ENCODE measurements at places on chromosomes 2 and 18. TPM values are rescaled to one million over a fixed set of nuclear protein-coding genes. Genes with fewer than 3 reads are reported as not detected.
A peak's percentile ranks its signal among the peaks of the same experiment; 100 is the strongest.

DNA sequence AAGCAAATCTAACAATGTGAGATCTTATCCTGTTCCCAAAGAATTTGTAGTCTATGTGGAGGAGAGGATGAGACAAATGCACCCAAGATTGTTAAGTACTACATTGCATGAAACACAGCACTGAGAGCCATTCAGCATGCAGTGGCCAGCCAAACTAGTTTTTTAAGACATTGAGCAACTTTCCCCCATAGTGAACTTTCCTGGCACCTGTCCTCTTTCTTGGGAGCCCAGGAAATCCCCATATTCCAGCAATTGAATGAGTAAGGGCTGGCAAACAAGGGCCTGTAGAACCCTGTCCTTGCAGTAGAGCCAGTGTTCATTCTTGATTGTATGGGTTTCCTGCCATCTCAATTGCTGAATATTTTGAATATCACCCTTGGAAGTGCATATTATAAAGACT lies 58.8 kb upstream of the FIGN start:
- H3K4me3 ChIP-seq = no peak overlapping the region
- H3K27ac ChIP-seq = no peak overlapping the region

DNA sequence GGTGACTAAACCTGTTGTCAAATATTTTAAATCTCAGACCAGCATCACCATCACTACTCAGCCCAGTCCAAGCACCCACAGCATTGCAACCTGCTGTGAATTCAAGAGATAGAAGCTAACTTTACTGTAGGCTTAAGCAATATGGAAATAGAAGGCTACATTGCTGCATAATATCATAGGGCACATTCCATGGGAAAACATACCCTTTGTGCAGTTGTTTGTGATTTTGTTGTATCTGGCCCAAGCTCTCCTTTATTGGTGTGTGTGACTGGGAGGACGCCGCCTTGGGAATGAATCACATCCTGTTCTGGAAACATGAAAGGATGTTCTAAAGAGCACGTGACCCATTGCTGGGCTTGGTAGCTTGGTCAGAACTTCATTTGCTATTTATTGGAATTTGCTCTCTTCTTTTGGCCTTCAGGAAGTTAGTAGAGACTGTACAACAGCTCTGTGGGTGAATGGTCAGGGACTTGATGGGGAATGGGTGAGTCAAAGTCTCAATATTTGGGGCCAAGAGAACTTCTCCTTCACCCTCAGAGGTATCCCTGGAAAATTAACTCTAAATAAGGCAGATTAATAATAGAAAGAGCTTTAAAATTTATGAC lies 106.8 kb upstream of the SERPINE2 start:
- H3K27me3 ChIP-seq = no peaks in the 10 kb centered on the region
- no peak for DNase-seq
- no peak overlapping the region for H3K4me3 ChIP-seq
- H3K4me1 ChIP-seq = no peaks in the 10 kb centered on the region
- no peaks in the 10 kb centered on the region for H3K36me3 ChIP-seq
- no peak overlapping the region for H3K27ac ChIP-seq

DNA sequence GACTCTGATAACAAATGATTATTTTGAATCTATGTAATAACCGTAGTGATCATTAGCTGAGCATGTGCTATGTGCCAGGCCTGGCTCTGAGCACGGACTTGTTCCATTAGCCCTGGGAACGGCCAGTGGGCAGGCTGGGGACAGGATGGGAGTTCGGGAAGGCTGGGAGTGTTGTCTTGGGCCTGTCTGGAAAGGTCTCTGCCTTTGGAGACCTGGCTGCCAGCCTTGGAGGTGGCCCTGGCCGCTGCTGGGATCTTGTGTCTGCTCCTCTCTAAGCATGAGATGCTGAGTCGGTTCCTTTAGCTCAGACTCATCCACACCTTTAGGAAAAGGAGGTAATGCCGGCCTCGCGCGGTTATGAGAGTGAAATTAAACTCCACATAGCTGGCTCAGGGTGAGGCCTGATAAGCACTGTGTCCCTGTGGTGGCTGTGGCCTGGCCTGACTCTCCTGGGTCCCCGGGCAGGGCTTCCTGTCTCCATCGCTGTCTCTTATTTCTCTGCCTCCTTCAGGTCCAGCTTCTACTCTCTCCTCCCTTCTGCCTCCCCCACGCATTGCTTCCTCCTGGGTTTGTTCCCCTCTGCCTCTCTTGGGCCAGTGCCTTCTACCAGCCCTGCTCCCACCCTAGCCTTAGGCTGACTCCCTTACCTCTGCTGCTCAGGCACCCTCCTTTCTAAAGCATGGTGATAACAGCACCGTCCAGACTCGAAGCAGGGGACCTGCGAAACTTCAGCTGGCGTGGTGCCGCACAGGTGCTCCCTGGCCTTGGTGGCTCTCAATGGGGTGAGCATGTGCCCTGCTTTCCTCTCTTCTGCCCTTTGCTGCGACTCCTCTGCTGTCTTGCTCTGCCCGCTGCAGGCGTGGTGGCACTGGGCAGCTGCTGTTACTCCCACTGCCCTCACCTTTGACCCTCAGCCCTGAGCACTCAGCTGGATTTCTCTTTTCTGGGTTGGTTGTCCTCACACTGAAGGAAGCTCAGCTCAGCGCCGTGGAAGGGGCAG lies 41.8 kb downstream of the NCK2 start:
- H3K27me3 ChIP-seq = no peaks in the 10 kb centered on the region
- no peak for DNase-seq
- H3K4me1 ChIP-seq = peaks cover 32% of the 10 kb centered on the region
- no peak overlapping the region for H3K4me3 ChIP-seq
- H3K27ac ChIP-seq = peak overlapping the region; percentile 81

DNA sequence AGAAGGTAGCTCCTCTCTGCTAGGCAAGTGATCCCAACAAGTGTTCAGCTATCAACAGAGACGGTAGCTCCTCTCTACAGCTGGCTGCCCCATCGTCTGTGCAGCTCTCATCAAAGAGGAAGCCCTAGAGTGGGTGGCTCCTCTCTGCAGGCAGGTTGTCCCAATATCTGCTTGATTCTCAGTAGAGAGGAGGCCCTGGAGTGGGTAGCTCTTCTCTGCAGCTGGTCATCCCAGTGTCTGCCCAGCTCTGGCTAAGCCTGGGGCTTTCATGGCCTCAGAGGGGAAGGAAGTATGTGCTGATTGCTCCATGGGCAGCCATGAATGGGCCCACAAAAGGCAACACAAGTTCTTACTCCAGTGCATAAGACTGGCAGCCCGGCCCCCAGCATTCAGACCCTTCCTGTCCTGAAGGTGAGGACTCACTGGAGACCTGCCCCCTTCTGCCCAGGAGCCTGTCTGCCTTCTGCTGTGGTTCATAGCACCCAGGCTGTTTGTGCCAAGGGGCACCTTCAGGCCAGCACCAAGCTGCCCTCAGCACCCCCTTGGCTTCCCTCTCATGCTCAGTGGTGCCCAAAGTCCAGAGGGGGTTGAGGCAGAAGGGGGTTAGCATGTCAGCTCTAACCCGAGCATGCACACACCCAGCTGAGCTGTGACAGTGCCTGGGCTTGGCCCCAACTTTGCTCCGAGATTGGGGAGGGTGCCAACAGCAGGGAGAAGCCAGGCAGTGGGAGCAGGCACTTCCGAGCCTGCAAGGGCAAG lies 48.9 kb downstream of the CCDC68 start:
- no peak overlapping the region for H3K27ac ChIP-seq
- no peaks in the 10 kb centered on the region for H3K27me3 ChIP-seq
- no peaks in the 10 kb centered on the region for H3K36me3 ChIP-seq

YPEL5 gene
- total RNA-seq = 14.2 TPM

DNA sequence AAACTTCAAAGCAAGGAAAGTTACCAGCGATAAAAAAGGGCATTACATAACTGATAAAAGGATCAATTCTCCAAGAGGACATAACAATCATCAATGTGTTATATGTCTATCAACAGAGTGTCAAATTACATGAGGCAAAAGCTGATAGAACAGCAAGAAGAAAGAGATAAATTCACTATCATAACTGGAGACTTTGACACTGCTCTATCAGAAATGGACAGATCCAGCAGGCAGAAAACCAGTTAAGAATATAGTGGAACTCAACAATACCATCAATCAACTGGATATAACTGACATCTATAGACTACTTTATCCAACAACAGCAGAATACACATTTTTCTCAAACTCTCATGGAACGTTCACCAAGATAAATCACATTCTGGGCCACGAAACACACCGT lies 65.0 kb downstream of the ROCK2 start:
- H3K4me1 ChIP-seq = no peaks in the 10 kb centered on the region
- peaks cover 19% of the 10 kb centered on the region for H3K36me3 ChIP-seq
- no peak overlapping the region for H3K27ac ChIP-seq
- H3K27me3 ChIP-seq = no peaks in the 10 kb centered on the region
- no peak overlapping the region for H3K4me3 ChIP-seq
- no peak for DNase-seq

- peaks cover 44% of the 10 kb centered on the region for H3K36me3 ChIP-seq
- DNase-seq = no peak
- H3K4me1 ChIP-seq = peaks cover under 1% of the 10 kb centered on the region
- H3K27ac ChIP-seq = no peak overlapping the region
- H3K4me3 ChIP-seq = no peak overlapping the region
Measured at GRCh38 chr2:96824079-96824870, 8.2 kb downstream of the CNNM3 start.

GRCh38 chr18:75433098-75433497 lies 5.6 kb upstream of the SMIM21 start:
- H3K27ac ChIP-seq = no peak overlapping the region
- no peak overlapping the region for H3K4me3 ChIP-seq
- H3K4me1 ChIP-seq = no peaks in the 10 kb centered on the region

ARPC2 gene
- total RNA-seq = 237 TPM

DNA sequence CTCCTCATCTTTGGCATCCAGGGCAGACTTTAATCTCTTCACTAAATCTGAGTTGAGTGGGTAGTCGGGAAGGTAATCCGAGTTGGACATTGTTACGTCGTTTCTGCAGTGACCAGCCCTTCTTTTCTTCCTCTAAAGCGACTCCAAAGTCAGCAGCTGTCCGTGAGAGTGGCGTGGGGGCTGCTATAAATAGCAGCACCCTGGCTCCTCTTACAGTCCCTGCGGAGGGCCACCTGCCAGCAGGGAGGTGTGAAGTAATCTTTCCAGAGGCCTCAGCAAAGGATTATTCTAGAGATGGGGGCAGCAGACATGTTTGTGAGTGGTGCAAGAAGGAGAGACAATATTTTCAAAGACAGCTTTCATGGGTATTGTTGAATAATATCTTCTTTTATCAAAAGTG lies at the start of gene ASB18:
Gene ASB18, minus strand, starts transcription at position 151 of the 400 bp plus-strand sequence. Its CDS starts 61 bp downstream, at position 90.
- H3K27me3 ChIP-seq = no peaks in the 10 kb centered on the region
- no peak for DNase-seq
- H3K36me3 ChIP-seq = no peaks in the 10 kb centered on the region
- no peak within 1 kb of the TSS for H3K4me3 ChIP-seq
- H3K4me1 ChIP-seq = no peaks in the 10 kb centered on the region

DNA sequence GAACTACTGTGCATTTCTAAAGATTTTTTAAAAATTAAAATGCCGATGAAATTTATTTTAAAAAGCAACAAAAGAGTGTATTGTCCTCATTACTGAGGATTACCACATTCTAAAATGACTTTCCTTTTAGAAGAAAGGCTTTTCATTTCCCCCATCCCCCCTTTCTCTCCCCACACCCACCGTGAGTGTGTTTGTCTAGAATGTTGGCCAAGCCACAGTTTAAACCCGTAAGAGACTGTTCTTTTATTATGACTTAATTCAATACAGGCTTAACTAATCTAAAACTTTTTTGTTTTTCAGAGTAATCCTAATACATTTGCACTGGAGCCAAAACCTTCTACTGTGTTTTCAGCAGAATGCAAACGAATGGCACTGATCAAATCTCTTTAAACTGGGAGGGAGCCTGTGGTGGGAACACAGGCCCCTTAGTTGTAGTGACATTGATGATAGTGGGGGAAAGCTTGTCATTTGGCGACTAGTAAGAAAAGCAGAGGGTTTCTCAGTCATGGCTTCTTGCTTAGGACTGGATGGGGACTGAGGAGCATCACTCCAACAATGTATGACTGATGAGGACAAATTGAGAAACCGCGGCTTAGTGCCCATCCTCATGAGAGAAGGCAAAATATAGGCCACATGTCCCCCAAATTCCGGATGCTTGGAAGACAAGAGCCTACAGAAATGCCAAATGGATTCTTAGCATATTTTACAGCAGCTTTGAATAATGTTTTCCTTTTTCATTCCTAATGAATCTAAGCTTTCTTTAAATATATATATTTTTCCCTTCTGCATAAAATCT lies 154.0 kb upstream of the SMIM21 start:
- H3K36me3 ChIP-seq = no peaks in the 10 kb centered on the region
- H3K4me1 ChIP-seq = no peaks in the 10 kb centered on the region
- H3K4me3 ChIP-seq = no peak overlapping the region

NTSR2 gene
- not detected for total RNA-seq

ABCB11 gene
- not detected for total RNA-seq

- no peak for DNase-seq
- H3K36me3 ChIP-seq = no peaks in the 10 kb centered on the region
- no peaks in the 10 kb centered on the region for H3K27me3 ChIP-seq
- no peak overlapping the region for H3K4me3 ChIP-seq
- H3K27ac ChIP-seq = no peak overlapping the region
- H3K4me1 ChIP-seq = peaks cover 6% of the 10 kb centered on the region
Measured at GRCh38 chr2:112680666-112681101, 34.9 kb downstream of the SLC20A1 start.

CCT4 gene
- total RNA-seq = 35.3 TPM

DNA sequence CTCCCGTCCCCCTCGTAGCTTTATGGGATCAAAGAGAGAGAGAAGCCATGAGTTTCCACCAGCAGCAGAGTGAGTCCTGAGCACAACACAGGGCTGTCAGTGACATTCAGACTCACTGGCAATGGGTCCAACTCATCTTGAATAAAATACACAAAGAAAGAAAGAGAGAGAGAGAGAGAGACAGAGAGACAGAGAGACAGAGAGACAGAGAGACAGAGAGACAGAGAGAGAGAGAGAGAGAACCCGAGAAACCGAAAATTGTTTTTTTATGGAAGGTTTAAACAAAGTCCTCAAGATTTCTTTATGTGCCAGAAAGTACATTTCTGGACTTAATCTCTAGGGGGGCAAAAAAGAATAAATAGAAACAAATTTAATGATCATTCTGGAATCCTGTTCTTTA lies 11.5 kb upstream of the BCL2 start:
- DNase-seq = no peak
- peaks cover 45% of the 10 kb centered on the region for H3K36me3 ChIP-seq
- H3K27me3 ChIP-seq = no peaks in the 10 kb centered on the region
- no peak overlapping the region for H3K4me3 ChIP-seq
- no peaks in the 10 kb centered on the region for H3K4me1 ChIP-seq

GRCh38 chr2:48341551-48342133 lies 188.3 kb upstream of the STON1 start:
- H3K4me1 ChIP-seq = peaks cover 7% of the 10 kb centered on the region
- DNase-seq = no peak
- peak overlapping the region; percentile 43 for H3K27ac ChIP-seq
- no peak overlapping the region for H3K4me3 ChIP-seq

- H3K36me3 ChIP-seq = no peaks in the 10 kb centered on the region
- no peaks in the 10 kb centered on the region for H3K4me1 ChIP-seq
- no peak overlapping the region for H3K4me3 ChIP-seq
- DNase-seq = peak; percentile 37
- no peaks in the 10 kb centered on the region for H3K27me3 ChIP-seq
Measured at GRCh38 chr18:12295389-12296086, 12.5 kb upstream of the TUBB6 start.

- DNase-seq = no peak
- no peak overlapping the region for H3K4me3 ChIP-seq
- H3K4me1 ChIP-seq = no peaks in the 10 kb centered on the region
- H3K27ac ChIP-seq = no peak overlapping the region
- H3K36me3 ChIP-seq = no peaks in the 10 kb centered on the region
Measured at GRCh38 chr2:110866045-110866444, 133.7 kb downstream of the ACOXL start.

DAPL1 gene
- total RNA-seq = not detected

GRCh38 chr2:226623587-226624368 lies 175.8 kb downstream of the IRS1 start:
- H3K27me3 ChIP-seq = no peaks in the 10 kb centered on the region
- DNase-seq = no peak
- no peaks in the 10 kb centered on the region for H3K4me1 ChIP-seq
- H3K36me3 ChIP-seq = no peaks in the 10 kb centered on the region
